Motor neuron (in vitro differentiated cells): ENCODE measurements at places on chromosomes 5 and 9. TPM values are rescaled to one million over a fixed set of nuclear protein-coding genes. Genes with fewer than 3 reads are reported as not detected.

LCP2 gene
- total RNA-seq, result 0.27 and 1.4 TPM in 2 replicates

GABRA1 gene
- total RNA-seq, result 1.6 and 1.7 TPM in 2 replicates

SERF1A gene
- 14.5 and 17.7 TPM in 2 replicates for total RNA-seq

SPEF2 gene
- total RNA-seq, result 4.5 and 7.8 TPM in 2 replicates

MEGF9 gene
- total RNA-seq, result 12.9 and 23.4 TPM in 2 replicates

UGT3A1 gene
- 0.17 and 0.23 TPM in 2 replicates for total RNA-seq

ICE1 gene
- 25.4 and 26.5 TPM in 2 replicates for total RNA-seq

CDC20B gene
- total RNA-seq, result 0.49 and 0.57 TPM in 2 replicates

NRARP gene
- total RNA-seq, result 3.8 and 5.2 TPM in 2 replicates

EMB gene
- total RNA-seq, result 12.5 and 13.1 TPM in 2 replicates

SPINK4 gene
- total RNA-seq, result not detected in 2 replicates

MAMDC4 gene
- total RNA-seq, result 6.2 and 8.6 TPM in 2 replicates

ATP6V1G1 gene
- total RNA-seq, result 122 and 152 TPM in 2 replicates

OR2V2 gene
- total RNA-seq, result 0.08 and 0.18 TPM in 2 replicates

PNPLA7 gene
- total RNA-seq, result 3.1 and 4.1 TPM in 2 replicates

EGFL7 gene
- total RNA-seq, result 8.1 and 8.7 TPM in 2 replicates

ANXA6 gene
- 83.7 and 95.5 TPM in 2 replicates for total RNA-seq

SGCD gene
- 0.27 and 0.29 TPM in 2 replicates for total RNA-seq

C9orf153 gene
- total RNA-seq, result 0.18 and 0.36 TPM in 2 replicates

GRCh38 chr9:69829484-69829883 lies 8.9 kb downstream of the CFAP95 start:
- no peak for ATAC-seq

DNA sequence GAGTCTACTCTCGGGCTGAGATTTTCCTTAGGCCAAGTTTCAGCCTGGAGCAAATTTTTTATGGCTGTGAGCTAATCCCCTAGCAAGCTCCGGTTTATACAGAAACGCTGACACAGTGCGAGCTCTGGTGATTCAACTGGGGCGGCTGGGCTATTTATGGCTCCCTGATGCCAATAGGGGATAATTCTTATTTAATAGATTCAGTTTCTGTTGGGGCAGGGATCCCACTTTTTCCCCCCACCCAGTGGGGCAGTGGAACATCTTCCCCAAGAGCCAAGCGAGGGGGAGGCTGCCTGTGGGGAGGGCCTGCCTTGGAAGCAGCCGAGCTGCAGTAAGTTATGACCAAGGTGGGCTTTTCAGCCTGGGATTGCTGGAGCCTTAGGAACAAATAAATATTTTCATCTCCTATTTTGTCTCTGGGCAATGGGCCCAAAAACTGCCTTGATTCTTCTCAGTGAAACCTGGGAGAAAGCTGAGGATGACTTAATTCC lies 129.1 kb downstream of the MACROH2A1 start:
- peak; percentile 37 for ATAC-seq

GRCh38 chr5:127517110-127517479 lies 345 bp upstream of the PRRC1 start:
- ATAC-seq, result peak; percentile 44

DNA sequence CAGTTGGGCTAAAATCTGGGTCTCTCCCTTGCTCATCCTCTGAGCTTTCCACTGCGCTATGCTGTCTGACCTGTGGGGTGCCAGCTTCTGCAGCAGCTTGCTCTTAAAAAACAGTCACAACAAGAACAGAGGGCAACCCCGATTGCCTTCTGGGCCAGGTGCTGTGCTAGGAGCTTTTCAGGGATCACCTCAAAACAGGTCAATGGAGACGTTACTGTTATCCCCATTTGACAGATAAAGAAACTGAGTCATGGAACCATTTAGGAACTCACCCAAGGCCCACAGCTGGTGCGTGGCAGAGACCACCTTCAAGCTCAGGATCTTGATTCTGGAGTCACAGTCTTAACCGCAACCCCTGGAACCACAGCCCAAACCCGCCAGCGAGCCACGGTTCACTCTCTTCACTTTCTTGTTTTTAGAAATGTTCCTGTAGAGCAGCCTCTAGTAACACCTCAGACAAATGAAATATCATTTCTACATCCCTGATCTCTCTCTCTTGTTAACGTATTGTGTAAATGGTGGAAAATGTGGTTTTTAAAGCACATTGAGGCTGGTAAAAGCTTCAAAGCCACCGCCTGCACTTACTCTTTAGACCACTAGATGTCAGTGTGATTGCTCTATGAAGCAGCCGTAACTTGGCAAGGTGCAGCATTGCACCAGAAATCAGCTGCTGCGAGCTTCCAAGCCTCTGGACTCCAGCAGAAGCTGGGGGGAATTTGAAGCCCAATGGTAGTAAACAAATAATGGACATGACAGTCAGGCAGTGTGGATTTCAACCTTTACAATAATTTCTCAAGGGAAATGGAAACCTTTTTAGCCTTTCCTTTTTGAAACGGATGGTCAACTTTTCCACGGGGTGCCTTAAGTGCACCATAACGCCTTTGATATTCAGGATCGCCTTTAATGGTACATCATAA lies 1.7 kb downstream of the FYB1 start:
- ATAC-seq, result peak; percentile 53

DNA sequence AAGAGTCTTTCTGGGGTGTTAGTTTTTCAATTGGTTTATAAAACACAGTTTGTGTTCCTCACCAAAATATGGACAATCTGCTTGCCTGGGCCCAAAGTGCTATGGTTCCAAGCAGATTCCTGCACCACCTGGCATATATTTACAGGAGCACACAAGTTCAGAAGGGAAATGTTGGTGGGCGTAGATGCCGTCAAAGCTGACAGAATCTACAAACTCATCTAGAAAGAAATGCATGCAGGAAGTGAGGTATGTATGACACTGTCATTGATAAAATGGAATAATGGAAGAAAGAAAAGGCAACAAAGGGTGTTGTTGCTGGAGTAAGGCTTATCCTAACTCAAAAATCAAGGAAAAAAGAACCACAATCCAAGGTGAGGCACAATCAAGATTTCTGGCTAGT lies 225.8 kb downstream of the MLLT3 start:
- no peak for ATAC-seq

DNA sequence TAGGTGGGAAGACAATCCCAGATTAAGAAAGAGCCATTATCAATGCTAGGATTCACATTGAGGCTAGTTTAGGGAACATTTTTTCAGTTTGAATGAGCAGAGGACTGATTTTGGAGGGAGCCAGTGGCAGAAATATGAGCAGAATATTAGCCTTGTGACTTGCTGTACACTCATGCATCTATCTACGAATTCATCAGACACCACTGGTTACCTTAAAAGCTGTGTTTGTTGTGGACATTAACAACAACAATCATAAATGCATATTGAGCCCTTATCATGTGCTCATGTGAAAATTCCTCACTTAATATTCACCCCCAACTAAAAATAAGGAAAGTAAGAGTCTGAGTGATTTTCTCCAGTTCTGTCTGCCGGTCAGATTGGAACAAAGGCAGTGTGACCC lies 9.9 kb upstream of the SH3TC2 start:
- no peak for ATAC-seq

GRCh38 chr5:98722188-98722587 lies 51.3 kb upstream of the RGMB start:
- ATAC-seq, result no peak

DNA sequence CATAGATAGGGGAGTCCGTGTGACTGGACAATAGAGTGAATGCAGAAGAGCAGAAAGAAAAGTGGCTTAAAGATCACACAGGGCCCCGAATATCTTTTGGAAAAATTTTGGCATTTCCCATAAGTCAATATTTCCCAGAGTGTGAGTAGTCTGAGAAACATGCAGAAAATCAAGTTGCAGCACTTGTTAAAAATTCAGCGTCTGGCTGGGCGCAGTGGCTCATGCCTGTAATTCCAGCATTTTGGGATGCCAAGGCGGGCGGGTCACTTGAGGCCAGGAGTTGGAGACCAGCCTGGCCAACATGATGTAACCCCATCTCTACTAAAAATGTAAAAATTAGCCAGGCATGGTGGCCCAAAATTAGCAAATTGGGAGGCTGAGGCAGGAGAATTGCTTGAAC lies 227.0 kb downstream of the DRD1 start:
- no peak for ATAC-seq

DNA sequence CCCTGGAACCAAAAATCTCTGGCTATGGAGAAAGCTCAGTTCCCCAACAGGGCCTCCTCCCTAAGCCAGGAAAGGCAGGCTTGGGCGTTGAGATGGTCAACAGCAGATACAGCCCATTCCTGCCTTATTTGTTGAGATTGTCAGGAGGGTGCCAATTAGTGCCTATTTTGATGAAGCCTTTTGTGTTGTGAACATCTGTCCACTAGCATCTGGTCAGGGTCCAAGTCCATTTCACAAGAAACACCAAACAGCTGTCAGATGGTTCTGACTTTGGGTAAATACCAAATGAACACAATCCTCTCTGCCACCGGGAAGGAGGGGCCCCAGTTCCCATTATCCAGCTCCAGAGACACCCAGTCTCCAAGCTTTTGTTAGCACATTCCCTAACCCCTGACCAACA lies 19.9 kb downstream of the SEMA6A start:
- no peak for ATAC-seq

GRCh38 chr5:155616779-155617392 lies 603.3 kb downstream of the KIF4B start:
- ATAC-seq, result no peak

- ATAC-seq, result no peak
These were observed 36.8 kb downstream of the HAPLN1 start for GRCh38 chr5:83683836-83684235.

DNA sequence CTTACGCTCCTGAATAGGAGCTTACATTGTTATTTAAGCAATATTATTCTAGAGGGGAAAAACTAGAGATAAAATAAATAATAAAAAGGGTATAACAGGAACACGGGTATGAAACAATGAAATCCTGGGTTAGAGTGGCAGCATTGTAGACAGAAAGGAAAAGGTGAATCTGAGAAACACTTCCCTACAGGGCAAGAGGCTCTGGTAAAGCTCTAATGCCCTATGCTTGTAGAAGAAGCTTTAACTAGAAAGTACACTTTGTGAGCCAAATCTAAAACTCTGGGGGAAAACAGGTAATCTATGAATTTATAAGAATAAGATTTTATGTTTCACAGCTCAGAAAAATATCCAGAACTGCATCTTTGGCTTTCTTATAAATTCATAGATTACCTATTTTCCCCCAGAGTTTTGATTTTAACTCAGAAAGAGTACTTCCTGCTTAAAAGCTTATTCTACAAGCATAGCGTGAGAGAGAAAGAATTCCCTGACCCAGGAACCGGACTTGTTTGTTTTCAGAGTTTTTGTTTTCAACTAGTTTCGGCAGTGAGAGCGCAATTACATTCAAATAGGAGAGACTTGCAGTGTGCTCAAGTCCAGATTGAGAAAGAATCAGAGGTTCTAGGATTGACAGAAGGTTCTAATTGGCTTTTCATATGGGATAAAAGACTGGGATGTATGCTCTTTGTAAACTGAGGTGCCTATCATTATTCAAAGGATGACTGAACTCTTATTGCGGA lies 651.0 kb upstream of the RORB start:
- ATAC-seq, result no peak

- ATAC-seq, result no peak
These were observed 23.9 kb downstream of the HMGXB3 start for GRCh38 chr5:150024346-150024984.

GRCh38 chr9:92714787-92715487 lies 45.0 kb upstream of the IPPK start:
- ATAC-seq, result no peak

- ATAC-seq, result peak; percentile 74
These were observed 20.9 kb downstream of the MORN5 start for GRCh38 chr9:122180633-122181032.

DNA sequence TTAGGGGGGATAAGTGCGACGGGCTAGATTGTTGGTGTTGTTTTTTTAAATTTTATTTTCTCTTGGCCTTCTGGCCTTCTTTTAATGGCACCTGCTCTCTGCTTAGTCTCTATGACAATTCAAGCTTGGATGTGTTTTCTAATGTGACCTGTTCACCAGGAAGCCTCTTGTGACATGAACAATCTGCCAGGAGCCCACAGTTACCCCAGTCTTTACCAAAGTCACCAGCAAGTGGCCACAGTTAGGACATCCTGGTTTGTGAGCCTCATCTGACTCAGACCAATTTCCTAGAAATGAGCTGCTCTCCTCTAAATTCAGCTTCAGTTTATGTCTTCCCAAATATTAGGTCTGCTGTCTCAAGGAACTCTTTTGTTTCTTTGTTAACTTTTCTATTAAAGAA lies 135.8 kb downstream of the TLE4 start:
- ATAC-seq, result no peak

GRCh38 chr5:74367934-74368333 lies 272.6 kb downstream of the ENC1 start:
- ATAC-seq, result no peak

DNA sequence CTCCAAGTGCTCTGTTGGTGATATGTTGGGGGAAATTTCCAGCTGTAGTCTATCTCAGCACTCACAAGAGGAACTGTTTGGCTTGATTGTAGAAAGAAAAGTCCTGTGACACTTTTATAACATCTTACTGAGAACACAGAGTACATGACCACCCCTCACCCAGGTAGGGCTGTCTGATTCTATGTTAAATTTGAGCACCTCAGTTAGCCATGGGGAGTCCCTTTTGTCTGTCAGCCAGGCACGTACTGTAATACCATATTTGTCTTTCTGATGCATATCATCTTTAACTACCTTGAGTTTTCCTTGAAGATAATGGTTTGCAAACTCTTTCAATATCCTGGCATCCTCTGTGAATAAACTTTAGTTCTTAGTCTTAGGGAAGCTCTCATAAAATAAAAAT lies 164.5 kb downstream of the IZUMO3 start:
- no peak for ATAC-seq

- ATAC-seq, result no peak
These were observed 86.9 kb downstream of the BASP1 start for GRCh38 chr5:17304282-17304681.

DNA sequence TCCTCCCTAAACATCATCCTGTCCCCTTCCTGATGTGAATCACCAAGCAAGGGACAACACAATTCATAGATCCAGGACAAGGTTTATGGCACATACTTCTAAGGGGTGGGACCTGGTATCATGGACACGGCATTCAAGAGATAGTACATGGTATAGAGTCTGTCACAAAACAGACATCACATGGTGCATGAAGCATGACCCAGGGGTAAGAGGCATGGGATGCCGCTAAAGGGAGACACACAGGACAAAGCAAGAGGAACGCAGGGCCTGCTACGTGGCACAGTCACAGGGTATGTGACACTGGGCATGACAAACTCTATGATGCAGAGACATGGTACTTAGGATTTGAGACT lies 20.7 kb downstream of the GSN start:
- ATAC-seq, result peak; percentile 44

DNA sequence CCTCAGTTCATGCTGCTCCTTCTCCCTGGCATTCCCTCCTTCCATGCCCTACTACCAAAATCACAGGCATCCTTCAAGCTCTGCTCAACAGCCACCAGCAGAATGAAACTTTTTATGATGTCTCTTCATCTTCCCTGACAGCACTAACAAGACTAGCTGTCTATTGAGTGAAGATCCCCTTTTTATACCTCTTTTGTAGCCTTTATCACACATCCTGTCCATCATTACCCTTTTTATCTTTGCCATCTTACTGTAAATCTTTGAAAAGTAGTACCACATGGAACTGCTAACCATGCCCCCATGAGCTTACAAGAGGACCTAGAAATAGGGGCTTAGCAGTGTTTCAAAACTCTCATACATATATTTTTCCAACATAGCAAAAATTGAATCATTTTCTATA lies 10.8 kb upstream of the ADRB2 start:
- ATAC-seq, result no peak

GRCh38 chr9:128388150-128388549 lies 17.0 kb downstream of the URM1 start:
- no peak for ATAC-seq

- ATAC-seq, result peak; percentile 8
These were observed 57.0 kb downstream of the NREP start for GRCh38 chr5:111699976-111700375.

- peak; percentile 10 for ATAC-seq
These were observed 29.0 kb upstream of the MVB12B start for GRCh38 chr9:126297661-126298060.

GRCh38 chr5:134125039-134126015 lies 10.8 kb downstream of the TCF7 start:
- peak; percentile 34 for ATAC-seq
